HFF-Myc (cell line): ENCODE measurements at places on chromosomes 5 and 9.

GRCh38 chr5:113115956-113116355 lies 139.4 kb downstream of the DCP2 start:
- DNase-seq, result no peak

DNA sequence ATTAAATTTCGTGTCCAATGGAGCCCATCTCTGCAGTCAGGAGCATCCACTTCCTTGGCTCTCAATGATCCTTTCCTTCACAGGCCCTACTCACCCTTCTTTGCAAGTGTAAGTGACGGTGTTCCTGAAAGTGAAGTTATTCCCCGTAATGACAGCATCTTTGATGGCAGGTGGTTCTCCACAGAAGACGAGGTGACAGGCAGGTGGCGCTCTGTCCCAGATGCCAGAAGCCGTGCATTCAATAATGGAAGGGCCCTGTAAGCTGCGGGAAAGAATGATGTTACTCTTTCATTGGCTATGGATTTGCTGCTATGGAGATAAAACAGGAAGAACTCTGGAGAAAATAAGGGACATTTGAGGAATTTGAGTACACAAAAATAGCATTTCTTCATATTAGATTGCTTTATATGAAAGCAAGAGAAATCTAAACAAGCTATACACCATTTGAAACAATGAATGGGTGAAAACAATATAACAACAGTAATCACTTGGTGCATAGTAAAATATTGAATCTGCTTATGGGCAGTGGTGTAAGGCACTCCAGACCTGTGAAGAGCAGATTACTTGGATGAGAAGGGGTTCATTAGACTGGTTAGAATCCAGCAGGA lies 89.9 kb upstream of the TXNDC8 start:
- DNase-seq, result no peak

DNA sequence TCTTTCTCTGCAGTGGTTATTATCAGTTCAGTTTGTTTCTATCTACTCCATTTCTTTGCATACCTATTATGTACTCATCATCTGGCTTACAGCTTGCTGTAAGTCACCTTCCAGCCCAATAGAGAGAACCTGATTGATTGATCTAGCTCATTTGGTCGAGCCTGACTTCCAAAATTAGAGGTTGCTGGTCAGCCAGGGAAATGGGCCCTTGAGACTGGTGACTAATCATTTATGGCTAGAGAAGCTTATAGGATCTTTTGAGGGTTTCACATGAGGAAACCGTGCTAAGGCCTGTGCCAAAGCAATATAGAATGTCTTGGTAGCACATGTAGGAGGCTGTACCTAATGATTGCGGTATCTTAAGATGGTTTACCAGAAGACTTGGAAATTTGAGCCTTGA lies 5.8 kb downstream of the SREK1 start:
- no peak for DNase-seq

- DNase-seq, result no peak
Observed at GRCh38 chr9:101711330-101711941, 27.0 kb downstream of the GRIN3A start.

GRCh38 chr5:134769206-134769605 lies 10.6 kb downstream of the DDX46 start:
- no peak for DNase-seq

GRCh38 chr5:167671176-167671575 lies 620.3 kb upstream of the WWC1 start:
- no peak for DNase-seq

GRCh38 chr9:72322678-72323077 lies 42.3 kb downstream of the ZFAND5 start:
- no peak for DNase-seq

DNA sequence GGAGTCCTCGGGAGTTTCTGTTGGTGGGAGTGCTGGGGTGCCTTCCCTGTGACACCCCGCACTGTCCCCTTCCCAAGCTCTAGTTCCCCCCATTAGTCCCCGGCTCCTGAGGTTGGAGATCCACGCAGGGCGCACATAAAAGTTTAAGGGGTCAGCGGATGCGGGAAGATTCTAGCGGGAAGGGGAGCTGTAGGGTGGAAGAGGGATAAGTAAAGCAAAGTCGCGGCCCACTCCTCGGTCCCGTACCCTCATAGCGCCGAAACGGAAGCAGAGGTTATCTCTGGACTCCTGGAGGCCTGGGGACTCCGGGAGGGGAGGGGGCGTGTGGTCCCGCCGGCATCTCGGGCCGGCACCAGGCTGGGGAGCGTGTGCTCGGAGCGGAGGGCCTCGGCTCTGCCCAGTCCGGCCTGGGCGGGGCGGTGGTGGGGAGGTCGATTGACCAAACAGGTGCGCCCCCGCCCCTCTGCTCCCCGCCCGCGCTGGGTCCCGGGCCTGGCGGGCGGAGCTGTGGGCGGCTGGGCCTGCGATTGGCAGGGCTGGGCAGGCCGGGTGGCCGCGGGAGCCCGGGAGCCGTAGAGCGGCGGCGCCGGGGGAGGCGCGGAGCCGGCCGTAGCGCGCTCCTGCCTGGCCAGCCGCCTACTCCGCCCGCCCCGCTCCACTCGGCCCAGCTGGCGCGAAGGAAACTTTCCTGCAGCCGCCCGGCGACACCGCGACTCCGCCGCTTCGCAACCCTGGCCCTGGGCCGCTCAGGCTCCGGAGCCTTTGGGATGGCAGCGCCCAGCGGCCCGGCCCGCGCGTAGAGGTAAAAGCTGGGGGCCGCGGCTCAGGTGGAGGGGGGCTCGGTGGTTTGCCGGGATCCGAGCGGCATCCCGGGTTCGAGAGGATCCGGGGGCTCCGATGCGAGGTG lies 52.2 kb upstream of the DAB2IP start:
- no peak for DNase-seq

GRCh38 chr5:62560786-62561185 lies 17.8 kb upstream of the LRRC70 start:
- no peak for DNase-seq

- DNase-seq, result no peak
Observed at GRCh38 chr9:97529363-97530076, 28.1 kb downstream of the TMOD1 start.

- DNase-seq, result no peak
Observed at GRCh38 chr9:121358751-121359150, 11.3 kb downstream of the STOM start.

DNA sequence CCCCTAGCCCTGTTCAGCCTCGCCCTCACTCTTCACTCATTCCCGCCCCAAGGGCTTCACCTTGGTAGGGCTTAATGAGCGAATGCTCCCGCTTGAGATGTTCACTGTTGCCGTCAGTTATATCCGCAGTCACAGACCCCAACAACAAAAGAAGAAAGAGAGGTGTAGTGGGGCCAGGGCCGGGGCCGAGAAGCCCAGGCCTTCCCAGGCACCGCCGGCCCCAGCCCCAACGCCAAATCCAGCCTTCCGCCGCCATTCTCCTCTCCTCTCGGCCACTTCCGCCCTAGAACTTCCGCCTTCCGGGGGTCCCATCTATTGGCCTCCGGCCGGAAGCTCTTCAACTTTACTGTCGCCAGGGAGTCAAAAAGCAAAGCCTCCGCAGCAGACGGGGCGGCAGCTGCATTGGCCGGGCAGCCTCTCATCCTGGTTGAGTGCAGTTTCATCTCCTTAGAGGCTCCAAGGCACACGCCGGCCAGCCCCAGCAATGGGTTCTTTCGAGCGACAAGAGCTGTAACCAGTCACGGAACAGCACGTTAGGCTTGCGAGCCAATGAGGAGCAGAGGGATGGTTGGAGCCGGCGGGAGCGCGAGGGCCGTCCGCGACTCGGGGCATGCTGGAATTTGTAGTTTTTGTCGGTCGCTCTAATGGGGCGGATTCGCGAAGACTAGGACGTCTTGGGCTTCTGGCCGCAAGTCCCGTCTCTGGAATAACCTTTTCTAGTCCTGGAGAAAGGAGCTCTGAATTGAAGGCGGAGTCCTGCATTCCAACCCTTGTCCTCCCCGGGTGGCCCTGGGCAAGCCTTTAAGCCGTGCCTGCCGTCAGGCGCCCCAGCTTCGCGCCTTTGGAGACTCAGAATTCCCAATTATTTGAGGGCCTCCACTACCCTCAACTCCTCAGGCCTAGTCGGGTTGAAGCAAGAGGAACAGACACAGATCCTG lies at the start of gene LMAN2:
TSS of gene LMAN2 (minus strand) at position 277 of the 938 bp plus-strand sequence. CDS start at position 256, 21 bp downstream.
- DNase-seq, result peak; percentile 92

DNA sequence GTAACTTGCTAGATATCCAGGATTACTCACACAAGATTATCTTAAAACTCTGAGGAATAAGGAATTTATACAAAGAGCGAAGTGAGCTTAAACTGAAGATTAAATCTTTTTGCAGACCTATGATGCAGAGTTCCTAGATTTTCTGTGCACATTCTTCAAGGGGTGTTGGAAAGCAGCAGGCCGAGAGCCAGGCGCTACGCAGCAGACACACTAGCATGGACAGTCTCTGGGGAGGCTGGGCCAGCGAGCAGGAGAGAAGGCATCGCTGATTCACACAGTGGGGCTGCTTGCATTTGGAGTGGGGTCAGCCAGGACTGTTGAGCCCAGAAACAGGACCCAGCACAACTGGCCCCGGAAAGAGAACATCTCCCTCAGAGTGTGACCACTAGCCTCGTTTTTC lies 136.3 kb downstream of the ADAMTS16 start:
- no peak for DNase-seq

DNA sequence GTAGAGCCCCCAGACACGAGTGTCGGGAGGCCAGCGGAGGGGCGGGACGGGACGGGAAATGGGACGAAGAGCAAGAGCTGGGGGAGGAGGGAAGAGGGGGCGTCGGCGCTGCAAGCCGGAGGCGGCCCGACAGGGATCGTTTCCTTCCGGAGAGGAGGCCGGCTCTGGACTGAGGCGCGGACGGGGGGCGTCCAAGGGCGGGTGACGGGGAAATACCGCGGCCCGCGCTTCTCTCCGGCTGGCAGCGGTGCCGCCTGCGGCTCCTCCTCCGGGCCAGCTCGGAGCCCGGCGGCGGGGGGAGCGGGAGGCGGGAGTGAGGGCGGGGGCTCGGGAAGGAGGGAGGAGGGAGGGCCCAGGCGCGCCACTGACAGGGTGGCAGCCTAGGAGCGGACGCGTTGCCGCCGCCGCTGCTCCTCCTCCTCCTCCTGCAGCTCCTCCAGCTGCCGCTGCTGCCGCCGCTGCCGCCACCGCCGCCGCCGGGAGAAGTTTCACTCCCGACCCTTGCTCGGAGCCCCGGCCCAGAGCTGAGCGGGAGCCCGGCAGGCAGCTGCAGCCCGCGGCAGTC lies at the start of gene CHSY3:
TSS of gene CHSY3 (plus strand) at position 364 of the 565 bp plus-strand sequence.
- DNase-seq, result no peak

DNA sequence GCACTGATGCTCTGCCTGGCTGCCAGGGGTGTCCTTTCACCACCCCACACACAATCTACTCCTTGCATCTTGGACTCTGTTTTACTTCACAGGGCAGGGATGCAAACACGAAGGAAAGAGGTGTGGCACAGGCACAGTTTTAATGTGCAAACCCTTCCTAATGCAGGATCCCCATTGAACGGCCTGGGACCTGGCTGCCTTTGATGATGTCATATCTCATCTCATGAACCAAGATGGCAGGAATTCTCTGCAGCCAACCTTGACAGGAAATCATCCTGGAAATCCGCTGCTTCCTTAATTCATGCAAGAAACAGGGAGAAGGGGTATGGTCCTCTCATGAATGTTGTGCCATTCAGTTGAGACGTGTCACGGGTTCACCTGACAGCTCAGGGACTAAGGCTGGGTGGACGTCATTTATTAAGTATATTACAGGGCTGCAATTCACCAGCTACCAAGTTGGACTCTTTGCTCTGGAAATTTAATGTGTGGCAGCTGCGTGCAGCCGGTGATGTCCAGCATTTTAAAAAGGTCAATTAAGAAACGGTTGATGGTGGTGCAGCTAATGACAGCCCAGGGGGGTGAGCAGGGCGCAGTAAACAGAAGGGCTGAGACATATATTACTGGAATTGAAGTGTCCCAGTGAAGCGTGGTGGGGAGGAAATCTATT lies 91.5 kb downstream of the LMNB1 start:
- no peak for DNase-seq

GRCh38 chr9:98074115-98074990 lies 17.8 kb downstream of the NANS start:
- no peak for DNase-seq

DNA sequence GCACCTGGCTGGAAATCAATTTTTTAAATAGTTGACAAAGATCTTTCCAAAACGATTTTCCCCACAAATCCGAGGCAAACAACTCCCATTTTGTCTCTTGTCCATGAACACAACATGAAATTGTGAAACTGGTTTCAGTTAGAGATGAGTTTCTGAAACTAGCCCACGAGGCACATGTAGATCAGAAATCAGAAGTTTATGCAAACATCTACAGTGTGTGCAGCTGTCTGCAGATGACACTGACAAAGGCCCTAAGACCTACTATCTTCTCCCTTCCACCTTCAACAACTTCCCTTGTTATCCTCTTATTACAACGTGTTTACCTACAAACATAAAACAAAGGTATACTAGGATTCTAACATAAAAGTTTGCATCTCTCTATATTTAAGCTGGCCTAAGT lies 183.3 kb downstream of the DIRAS2 start:
- DNase-seq, result no peak

DNA sequence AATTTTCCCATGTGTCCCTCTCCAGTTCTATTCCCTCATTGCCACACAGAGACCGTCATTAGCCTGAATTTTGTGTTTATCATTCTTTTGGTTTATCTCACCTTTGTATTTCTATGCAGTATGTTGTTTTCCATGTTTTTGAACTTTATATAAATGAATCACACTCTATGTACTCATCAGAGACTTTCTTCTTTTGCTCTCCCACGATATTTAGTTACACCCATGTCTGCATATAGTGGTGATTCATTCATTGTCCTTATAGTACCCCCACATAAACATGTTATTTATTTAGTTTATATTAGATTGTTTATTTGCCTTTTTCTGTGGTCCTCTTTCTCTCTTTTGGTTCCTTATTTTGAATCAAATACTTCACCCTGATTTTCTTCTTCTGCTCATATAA lies 199.7 kb downstream of the FSTL4 start:
- DNase-seq, result no peak

GRCh38 chr5:2736872-2737271 lies 14.6 kb downstream of the IRX2 start:
- DNase-seq, result no peak

- peak; percentile 80 for DNase-seq
Observed at GRCh38 chr5:135386886-135387628, 12.0 kb downstream of the MACROH2A1 start.

DNA sequence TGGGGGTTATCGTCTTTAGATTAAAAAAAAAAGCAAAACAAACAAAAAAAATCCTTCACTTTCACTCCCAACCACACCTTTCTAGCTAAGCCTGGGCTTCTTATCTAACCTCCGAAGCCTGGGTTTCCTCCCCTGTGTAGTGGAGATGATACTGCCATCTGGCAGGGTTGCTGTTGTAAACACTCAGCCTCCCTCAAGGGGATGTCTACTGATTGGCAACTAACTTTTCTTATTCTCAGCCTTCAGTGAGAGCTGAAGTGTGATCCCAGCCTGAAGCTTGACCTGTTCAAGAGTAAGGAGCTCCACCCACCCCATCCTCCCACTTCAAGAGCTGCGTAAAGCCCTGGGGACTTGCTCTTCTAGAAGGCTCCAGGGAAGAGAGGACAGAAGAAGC lies 21.5 kb upstream of the WWC1 start:
- DNase-seq, result no peak
